ENCODE measurements at places on chromosomes 5 and 9. TPM values are rescaled to one million over a fixed set of nuclear protein-coding genes. Genes with fewer than 3 reads are reported as not detected.

GCNT1 gene
- polyA plus RNA-seq: 3.5 TPM

PCDHA5 gene
- polyA plus RNA-seq: not detected

ADAMTS2 gene
- 29.7 TPM for polyA plus RNA-seq

SARDH gene
- 5.6 TPM for polyA plus RNA-seq

SPINK7 gene
- 0.61 TPM for polyA plus RNA-seq

DNA sequence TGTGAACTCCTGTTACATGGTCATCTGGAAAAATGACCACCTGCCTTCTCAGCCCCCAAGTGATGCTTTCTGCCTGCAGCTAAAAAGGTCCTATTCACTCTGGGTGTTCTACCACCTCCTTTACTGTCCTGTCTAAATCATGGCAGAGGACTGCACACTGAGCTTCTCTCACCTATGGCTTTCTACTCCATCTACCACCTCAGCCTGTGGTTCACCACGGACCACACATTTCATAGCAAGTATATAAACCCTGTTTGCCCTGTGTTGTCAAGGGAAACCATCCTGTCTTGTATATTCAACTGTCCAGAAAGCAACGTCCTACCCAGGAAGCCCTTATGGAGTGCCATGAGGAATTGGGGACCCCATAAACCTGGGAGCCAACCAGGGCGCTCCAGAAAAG is 167.4 kb upstream of the ITGA1 start:
- DNase-seq: no peak

- no peak for DNase-seq
These were observed 431.3 kb upstream of the ITGA1 start for GRCh38 chr5:52356311-52356918.

DNA sequence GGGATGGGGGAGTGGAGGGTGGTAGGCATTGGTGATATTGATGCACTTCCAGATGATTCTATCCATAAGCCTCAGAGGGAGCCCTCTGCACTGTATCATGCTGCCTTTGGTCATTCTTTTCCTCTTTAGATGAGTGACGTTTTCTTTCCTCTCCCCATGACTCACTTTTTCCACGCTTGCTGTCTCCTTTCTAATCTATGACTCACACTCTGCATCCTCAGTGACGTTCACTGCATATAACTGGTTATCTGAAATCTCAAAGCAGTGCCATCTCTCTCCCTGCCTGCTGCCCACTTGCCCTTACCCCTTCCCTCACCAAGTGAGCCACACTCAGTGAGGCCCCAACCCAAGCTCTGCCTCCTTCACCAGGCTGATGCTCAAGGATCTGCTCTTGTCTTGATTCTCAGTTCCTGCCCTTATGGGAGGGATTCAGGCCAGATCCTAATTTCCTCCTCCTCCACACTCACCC is 31.6 kb downstream of the PTGS1 start:
- no peak for DNase-seq

DNA sequence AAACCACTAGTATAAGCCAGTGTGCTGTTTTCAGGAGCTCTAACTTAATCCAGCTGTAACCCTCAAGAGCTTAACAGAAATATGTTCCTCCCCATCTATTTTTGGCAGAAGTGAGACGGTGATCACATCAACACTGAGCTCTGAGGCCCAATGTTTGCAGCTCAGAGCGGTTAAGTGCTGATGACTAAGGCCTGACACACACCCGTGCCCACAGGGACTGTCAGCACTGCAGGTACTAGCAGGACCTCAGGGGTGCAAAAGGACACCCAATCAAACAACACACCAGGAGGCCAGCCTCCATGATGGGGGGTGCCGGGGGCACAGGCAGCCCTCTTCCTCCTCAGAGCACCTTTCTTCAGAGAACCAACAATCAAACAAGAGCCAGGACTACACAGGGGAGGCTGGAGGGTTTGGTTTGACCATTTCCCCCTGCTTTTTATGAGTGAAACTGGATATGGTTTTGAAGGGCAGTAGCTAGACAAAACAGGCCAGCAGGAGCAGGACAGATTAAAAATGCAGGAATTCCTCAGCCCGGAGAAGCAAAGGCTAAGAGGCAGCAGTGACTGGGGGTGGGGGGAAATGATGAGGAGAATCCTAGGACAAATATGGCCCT is 61.3 kb downstream of the RAPGEF1 start:
- peak; percentile 65 for DNase-seq

- DNase-seq: no peak
These were observed 44.5 kb upstream of the PRSS3 start for GRCh38 chr9:33750839-33751339.

DNA sequence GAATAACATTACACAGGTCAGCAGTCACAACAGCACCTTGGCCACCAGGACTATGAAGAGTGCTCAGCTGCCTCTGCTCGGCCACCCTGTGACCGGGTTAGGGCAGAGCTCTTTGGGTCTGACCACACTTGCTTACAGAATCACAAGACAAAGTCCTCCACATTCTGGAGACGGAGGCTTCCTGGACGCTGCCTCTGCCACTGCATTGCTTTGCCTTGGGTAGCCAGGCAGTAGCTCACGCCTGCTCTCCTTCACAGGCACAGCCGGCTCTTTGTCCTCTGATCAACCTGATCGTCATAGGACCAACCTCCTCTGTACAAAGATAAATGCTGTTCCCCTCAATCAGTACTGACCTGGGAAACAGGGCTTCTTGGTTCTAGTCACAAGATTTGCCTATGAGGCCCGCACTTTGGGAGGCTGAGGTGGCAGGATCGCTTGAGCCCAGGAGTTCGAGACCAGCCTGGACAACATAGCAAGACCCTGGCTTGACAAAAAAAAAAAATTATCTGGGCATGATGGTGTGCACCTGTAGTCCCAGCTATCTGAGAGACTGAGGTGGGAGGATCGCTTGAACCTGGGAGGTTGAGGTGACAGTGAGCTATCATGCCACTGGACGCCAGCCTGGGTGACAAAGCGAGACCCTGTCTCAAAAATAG is 128.4 kb upstream of the IER5L start:
- no peak for DNase-seq

DNA sequence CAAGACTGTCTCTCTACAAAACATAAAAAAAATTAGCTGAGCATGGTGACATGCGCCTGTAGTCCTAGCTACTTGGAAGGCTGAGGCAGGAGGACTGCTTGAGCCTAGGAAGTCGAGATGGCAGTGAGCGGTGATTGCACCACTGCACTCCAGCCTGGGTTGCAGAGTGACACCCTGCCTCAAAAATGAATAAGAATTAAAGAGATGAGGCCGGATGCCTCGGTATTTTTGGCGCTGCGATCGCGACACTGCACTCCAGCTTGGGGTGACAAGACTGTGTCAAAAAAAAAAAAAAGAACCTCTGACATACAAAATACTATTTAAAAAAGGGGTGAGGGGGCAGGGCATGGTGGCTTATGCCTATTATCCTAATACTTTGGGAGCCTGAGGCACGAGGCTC is 7.3 kb downstream of the GPBP1 start:
- DNase-seq: no peak

GRCh38 chr5:143582869-143583268 is 179.4 kb upstream of the NR3C1 start:
- no peak for DNase-seq

DNA sequence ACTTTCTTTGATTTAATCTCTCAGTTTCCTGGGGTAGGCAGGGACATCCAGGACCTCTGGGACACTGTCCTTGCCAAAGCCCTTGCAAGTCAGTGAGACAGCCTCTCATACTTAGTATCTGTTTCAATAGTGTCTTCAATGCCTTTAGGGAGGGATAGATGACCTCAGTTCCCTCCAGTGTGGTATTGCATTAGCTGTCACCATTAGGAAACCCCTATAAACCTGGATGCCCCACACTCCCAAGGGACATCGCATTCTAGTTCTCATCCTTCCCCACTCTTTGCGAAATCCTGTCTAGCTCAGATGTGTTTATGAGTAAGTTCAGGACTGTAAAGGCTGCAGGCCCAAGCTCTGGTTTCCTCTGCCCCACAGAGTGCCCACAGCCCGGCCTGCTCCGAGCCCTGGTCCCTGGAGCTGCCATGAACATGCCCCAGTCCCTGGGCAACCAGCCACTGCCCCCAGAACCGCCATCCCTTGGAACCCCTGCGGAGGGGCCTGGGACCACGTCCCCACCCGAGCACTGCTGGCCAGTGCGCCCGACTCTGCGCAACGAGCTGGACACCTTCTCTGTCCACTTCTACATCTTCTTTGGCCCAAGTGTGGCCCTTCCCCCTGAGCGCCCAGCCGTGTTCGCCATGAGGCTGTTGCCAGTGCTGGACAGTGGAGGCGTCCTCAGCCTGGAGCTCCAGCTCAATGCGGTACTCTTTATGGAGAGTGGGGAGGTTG is 13.2 kb downstream of the TMEM8B start:
- DNase-seq: no peak

- DNase-seq: no peak
These were observed 2.8 kb upstream of the DIPK1B start for GRCh38 chr9:136709454-136710109.

DNA sequence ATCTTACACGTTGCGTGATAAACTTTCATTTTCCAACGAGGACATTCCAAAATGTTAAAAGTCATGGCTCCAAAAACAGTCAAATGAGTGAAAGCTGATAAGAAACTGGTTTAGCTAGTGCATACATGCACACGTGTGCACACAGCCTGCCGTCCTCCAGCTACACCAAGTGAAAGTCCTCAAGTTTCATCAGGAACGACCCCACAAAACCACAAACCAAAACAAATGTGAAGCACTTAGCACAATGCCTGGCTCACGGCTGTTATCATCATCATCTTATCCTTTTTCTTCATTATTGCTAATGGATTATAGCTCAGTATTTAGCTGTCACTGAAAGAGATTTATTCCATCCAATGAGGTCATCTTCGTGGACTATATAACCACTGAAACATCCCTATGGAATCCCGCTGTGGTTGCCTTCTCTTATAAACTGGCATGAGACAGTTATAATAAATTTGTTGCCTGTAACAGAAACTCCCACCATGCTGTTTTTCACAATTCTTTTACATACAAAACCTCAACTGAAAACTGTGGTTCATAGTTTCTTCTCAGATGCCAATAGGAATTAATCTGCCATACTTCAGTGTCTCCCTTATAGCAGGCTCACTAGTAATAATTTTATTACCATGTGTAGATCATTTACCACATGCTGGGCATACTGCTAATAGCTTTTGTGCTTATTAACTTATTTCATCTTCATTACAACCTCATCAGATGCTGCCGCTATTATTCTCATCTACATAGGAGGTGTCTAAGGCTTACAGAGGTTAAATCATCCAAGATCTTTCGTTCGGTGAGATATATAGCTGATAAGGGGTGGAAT is 56.1 kb downstream of the SAXO1 start:
- no peak for DNase-seq
